ENCODE measurements at places on chromosomes 5 and 9.

- DNase-seq, result no peak
These were observed 122.9 kb downstream of the OXCT1 start for GRCh38 chr5:41747301-41747700.

- DNase-seq, result no peak
These were observed 396.4 kb downstream of the CDK5RAP2 start for GRCh38 chr9:120183615-120184014.

GRCh38 chr5:140220032-140220697, 45.2 kb downstream of the CYSTM1 start:
- no peak for DNase-seq

DNA sequence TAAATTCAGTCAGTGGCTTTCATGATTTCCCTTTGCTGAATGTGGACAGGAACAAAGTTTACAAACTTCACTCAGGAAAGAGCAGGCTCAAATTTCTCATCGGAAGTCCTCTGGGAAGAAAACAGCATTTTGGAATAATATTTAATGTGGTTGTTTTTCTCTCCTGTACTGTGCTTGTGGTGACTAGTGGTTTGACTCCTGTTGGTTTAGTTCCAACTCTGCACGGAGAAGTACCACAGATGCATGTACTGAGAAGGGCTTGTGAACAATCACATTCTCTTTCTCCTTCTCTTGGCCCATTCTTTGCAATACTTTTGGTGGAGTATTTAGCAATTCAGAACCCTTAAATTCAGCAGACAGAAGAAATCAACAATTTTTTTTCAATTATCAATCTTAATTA, 13.3 kb downstream of the MPDZ start:
- DNase-seq, result no peak

DNA sequence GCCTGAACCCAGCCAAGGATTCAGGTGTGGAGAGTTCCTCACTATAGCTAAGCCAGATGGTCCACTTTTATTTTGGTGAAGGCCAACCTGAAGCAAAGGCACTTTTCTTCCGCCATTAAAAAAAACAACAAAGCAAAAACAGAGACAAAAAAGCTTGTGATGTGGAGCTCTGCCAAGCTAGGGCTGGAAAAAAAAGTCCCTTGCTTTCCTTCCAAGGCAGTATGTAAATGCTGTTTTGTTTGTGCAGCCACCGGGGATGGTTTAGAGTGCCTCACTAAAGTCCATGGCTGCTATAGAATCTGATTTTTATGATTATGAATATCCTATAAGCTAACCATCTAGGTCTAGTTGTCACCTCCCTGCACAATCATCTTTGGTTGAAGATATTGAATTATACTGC, 14.9 kb downstream of the MEGF10 start:
- DNase-seq, result no peak

GRCh38 chr9:135701067-135701958, 672 bp upstream of the KCNT1 start:
- no peak for DNase-seq

GRCh38 chr5:159471904-159472303, 141.6 kb upstream of the IL12B start:
- no peak for DNase-seq

GRCh38 chr9:19533373-19533772, 124.6 kb downstream of the ACER2 start:
- no peak for DNase-seq

GRCh38 chr9:136309101-136309801, 5.4 kb upstream of the CCDC187 start:
- peak; percentile 81 for DNase-seq

GRCh38 chr9:4077499-4078102, 222.3 kb downstream of the GLIS3 start:
- no peak for DNase-seq

- peak; percentile 88 for DNase-seq
These were observed 107.6 kb upstream of the PRSS3 start for GRCh38 chr9:33687779-33688178.

DNA sequence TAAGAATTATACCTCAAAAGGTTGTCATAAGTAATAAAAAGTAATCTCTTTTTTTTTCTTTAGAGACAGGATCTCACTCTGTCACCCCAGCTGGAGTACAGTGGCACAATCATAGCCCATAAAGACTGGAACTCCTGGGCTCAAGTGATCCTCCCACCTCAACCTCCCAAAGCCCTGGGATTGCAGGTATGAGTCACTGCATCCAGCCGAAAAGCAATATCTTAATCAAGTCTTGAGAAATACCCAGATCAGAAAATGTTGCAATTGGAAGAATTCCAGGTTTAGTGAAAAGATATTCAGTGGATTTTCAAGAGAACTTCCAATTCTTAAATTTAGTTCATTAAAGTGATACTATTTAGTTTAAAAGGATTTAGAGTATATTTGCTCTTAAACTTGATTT, 40.9 kb upstream of the IDNK start:
- DNase-seq, result no peak

DNA sequence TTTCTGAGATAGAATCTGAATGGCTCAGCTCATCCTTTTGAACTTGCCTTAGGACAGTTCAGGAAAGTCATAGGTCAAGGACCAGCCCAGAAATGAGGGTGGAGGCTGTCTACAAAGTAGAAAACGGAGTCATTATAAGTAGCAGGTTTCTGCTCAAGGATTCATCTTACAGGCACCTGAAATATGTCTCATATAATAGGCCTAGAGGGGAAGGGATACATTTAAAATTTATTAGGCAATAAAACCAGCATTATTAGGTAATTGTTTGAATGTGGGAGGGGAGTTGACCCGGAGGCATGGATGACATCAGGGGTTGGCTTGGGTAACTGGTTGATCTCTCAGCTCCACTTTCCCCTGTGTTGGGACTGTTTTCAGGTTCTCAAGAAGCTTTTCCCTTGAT, 11.9 kb upstream of the GALNT10 start:
- DNase-seq, result no peak

DNA sequence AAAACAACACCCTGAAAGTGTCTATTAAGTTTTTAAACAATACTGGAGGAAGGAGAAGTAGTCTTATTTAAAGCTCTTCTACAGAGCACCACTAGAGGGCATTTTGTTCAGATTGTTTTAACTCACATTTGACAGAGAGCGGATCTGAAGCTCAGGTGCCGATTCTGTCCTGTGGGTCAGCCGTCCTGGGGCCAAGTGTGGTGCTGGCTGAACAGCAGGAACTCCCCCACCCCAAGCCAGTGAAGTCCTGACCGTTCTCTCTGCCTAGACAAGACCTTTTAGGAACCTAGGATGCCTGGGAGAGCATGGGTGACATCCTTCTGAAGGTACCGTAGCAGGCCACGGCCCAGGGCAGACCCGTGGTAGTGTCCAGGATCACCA, 3.9 kb downstream of the EXOC3 start:
- peak; percentile 73 for DNase-seq

DNA sequence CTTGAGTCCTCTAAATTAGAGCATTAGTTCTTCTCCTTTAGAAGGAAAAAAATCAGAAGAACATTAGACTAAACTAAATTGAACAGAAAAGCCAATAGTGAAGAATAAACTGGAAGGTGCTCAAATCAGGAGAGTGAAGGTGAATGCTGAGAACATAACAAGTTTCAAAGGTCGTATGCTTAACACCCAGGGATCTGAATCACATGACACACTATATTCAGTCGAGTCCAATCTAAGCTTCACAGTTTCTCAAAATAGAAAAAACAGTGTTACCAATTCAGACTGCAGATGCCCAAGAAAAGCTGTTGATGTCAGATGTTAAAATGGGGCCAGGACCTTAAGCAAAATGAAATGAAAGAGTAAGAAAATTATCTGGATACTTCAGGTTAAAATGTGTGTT, 614.5 kb downstream of the EFNA5 start:
- DNase-seq, result no peak

- DNase-seq, result no peak
These were observed 694.5 kb downstream of the TLE1 start for GRCh38 chr9:80994892-80995291.

DNA sequence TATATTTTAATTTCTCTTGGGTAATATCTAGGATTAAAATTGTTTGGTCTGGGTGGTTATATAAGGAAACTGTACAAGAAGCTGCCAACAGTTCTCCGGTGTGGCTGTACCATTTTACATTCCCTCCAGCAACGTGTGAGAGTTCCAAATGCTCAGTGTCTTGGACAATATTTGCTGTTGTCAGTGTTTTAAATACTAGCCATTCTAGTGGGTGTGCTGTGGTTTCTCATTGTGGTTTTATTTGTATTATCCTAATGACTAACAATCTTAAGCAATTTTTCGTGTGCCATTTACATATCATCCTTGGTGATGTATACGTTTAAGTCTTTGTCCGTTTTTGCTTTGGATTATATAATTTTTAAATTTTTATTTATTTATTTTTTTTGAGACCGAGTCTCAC, 34.0 kb downstream of the TNFSF15 start:
- no peak for DNase-seq

DNA sequence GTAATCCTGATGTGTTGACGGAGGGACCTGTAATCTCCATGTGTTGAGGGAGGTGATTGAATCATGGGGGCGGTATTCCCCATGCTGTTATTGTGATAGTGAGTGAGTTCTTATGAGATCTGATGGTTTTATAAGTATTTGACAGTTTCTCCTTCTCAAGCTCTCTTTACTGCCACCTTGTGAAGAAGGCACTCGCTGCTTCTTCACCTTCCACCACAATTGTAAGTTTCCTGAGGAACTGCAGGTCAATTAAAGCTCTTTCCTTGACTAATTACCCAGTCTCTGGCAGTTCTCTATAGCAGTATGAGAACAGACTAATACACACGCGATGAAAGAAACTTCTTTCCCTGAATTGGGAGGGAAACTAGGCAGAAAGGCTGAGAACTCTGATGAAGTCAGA, 141.1 kb upstream of the RAD23B start:
- no peak for DNase-seq

- DNase-seq, result no peak
These were observed 6.1 kb downstream of the SH3GLB2 start for GRCh38 chr9:129022037-129022436.

GRCh38 chr9:121210536-121210935, 8.9 kb upstream of the RAB14 start:
- no peak for DNase-seq

- no peak for DNase-seq
These were observed 19.5 kb downstream of the ERAP1 start for GRCh38 chr5:96788112-96788749.

DNA sequence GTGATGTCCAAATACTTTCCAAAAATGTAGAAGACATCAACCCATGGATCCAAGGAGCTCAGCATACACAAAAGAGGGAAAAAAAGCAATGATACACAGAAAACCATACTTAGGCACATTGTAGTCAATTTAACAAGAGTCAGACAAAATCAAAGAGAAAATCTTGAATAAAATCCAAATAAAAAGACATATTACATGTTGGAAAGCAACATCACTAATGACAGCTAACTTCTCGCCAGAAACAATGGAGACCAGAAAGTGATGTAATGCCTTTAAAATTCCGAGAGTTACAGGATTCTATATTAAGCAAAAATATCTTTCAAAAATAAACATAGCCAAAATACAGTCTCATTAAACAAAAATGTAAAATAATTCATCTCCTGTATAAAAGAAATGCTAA, 79.8 kb upstream of the SLCO4C1 start:
- no peak for DNase-seq

DNA sequence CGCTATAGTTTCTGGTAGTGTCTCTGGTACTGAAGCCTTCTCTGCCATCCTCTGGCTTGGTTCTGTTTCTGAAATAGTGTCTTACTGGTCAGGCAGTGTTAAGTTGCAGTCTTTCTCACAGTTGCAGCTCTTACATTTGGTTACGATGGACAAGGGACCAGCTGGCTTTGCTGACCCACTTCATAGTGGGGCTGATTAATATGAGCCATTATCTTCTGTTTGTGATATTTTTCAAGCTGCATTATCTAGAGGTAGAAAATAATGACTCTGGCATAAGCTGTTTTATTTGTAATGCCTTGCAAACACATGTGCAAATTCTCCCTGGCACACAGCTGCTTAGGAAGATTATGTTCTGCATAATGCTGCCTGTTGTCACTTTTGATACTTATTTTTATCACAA, 199.1 kb downstream of the KDM4C start:
- peak; percentile 27 for DNase-seq

DNA sequence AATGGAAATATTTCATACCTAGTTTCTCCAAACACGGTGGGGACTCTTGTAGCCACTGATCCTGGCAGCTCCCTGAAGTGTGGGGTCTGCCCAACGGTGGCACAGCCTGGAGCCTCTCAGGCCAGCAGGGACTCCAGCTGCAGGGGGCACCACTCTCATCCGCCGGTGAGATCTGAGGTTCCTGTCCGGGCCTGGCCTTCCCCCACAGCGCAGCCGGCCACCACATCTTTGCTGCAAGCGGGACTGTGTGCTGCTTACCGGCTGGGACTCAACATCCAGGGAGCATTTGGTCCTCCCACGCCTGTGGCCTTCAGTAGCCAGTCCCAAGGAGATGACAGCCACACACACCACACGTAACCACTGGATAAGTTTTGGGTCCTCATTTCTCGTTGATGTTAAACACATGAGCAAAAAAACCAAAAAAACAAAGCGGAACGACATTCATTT, 7.7 kb upstream of the NKX2-5 start:
- DNase-seq, result no peak

DNA sequence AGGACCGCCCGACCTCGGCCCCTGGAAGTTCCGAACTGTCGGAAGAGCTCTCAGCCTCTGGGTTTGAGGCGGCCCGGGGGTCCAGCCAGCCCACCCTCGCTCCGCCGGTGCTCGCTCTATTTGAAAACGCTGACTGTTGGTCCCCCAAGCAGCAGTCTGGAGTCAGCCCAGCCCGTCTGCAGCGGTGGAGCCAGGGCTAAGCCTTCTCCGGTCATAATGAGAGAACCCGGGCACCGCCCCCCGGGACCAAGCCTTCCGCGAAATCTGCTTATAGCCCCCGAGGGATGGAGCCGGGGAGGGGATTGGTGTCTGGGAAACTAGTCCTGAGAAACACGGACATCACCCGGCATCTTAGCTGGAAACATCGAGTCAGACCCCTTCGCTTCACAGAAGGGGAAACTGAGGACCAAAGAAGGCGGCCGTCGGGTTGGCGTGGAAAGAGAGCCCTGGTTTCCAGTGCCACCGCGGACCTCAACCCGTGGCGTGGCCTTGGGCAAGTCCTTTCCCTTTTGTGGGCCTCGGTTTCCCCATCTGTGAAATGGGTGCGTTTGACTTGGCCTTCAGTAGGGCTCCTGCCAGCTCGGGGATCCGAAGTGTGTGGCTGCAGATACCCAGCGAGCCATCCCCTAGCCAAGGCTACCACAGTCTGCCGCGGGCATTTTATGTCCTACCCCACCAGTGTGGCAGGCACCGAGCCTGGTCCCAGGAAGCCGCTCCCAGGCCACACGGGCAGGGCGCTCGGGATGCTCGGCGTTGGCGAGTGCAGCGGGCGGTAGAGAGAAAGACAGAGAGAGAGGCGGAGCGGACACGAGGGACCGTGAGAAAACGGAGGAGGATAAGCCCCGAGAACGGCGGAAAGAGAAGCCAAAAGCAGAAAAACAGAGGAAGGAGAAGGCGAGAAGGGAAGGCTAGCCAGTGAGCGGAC, 857 bp downstream of the ADAM19 start:
- peak; percentile 8 for DNase-seq

GRCh38 chr5:124034963-124035362, 523.0 kb downstream of the CSNK1G3 start:
- peak; percentile 3 for DNase-seq

DNA sequence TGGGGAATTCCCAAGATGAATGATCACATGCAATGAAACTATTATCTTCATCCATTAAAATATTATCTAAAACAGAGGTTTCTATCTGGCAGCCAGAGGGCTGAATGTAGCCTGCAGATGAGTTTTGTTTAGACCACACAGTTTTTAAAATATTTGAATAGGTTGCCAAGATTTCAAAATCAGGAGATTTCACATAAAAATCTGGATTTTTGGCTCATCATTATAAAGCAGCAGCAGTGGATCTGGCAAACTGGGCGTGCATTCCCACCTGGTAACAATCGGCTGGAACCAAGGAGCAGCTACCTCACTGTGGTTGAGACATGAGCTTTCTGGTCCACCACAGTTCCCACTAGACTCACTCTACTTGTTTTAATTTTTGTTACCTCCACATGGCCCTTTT, 155.1 kb downstream of the BNC2 start:
- DNase-seq, result no peak
